ENCODE measurements at places on chromosomes 6 and 20. TPM values are rescaled to one million over a fixed set of nuclear protein-coding genes. Genes with fewer than 3 reads are reported as not detected.

Gene CYB5R4
- 9.7 TPM for polyA plus RNA-seq

Gene MICB
- 1.4 TPM for polyA plus RNA-seq

Gene C6orf163
- polyA plus RNA-seq: 2.1 TPM

Gene MYH7B
- polyA plus RNA-seq: 1.9 TPM

Gene XKR7
- polyA plus RNA-seq: 0.26 TPM

Gene DEF6
- 4.1 TPM for polyA plus RNA-seq

Gene RAET1G
- polyA plus RNA-seq: 1.1 TPM

DNA sequence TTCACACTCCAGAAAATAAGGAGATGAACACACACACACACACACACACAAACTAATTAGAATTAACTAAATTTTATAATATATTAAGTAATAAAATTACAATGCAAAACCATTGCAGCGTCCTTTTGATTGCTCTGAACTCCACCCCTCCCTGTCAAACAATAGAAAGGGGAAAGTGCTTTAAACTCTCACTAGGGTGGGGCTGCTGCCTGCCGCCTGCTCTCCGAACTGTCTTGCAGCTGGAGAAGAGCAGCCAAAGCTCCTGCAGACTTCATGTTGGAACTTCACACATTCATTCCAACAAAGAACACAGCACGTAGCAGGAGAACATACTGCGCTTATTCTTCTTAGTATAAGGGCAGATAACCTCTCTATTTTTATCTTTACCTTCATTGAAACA lies 83.2 kb downstream of the GCLC start:
- no peak for DNase-seq

DNA sequence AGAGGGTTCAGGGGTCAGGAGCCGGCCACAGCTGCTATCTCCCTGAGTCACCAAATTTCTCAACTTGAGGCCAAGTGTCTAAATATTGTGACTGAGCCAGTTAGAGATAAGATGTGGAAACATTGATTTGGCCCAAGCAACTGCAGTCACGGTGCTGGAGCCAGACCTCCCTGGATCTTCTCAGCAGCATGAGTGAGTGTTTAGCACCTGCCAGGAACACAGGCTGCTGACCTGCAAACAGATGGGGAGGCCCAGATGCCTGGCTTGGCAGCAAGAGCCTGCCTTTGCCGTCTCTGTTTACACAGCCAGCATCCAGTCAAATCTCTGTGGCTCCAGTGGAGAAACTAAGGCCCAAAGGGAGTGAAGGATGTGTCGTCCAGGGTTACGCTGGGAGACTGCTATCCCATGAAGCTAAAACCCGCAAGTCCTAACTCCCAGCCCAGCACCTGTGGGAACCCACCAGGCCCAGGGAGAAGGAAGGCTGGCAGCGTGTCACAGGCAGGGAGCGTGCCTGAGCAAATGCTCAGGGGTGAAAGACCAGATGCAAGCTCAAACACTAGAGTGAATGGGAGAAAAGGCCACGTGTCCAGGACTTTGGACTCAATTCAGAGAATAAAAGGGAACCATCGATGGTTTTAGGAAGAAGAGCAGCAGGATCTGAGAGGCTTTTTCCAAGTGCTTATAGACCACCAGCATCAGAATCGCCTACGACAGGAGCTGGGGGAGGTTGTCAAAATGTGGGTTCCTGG lies 15.9 kb upstream of the PTGIS start:
- no peak for DNase-seq

GRCh38 chr6:120918137-120918536 lies 416.1 kb downstream of the TBC1D32 start:
- DNase-seq: no peak

DNA sequence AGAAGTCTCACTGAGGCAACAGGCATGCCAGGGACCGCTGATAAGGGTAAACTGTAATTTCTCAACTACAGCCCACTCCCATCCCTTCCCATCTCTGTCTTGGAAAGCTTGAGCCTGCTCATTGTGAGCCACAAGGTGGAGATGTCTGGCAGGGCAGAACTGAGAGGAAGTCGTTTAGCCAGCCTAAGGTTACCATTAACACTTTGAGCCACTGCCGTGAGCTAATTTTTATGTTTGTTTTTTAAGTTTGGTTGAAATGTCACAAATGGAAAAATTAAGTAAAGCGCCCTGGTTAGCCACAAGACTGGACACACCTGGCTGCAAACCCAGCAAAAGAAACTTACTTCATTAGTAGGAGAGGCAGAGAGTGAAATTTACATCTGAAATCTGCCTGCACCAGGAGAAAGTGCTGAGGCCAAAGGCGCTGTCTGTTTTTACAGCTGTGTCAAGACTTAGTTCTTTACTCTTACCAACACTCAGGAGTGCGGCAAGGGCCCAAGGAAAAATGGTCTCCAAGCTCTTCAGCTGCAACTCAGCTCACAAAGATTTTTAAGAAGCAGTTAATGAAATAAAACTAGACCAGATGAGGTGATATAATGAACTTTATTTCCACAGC lies 50.0 kb upstream of the FAM83C start:
- DNase-seq: no peak

DNA sequence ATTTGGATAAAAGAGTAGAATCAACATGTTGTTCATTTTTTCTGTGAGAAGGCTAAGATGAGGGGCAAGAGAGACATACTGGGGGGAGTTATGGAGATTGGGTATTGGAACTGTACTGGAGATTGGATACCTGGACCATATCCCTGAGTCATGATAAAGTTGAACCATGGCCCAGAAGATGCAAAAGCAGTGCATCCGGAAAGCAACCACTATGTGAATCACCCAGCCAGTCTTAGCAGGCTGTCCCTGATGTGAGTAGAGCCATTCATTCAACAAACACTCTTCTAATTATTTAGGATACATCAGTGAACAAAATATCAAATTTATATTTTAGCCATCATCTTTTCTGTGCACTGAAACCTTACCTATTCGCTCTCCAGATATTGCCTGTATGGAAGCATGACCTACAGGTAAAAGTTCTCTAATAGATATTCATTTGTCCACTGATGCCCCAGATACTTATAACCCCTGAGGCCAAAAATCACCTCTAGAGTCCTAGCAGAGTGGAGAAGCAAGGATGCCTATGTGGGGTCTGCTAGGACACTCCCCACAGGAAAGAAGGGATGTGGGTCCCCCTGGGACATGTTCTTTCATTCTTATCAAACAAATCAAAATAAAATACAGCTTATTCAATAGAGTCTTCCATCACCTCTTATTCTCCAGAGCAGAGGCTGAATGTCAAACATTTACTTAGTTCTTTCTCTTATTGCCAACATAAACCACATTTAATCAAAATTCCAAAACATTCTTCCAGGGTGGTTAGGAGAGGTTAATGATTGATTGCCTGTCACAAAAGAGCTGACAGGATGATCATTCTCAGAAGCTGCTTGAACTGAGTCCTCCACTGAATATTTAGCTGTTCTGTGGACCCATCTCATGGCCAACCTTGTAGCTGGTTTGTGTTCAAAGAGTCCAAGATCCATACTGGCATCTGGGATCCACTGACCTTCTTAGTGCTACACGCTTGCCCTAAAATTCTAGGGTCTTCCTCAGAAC lies 37.0 kb upstream of the PKHD1 start:
- DNase-seq: peak; percentile 25

GRCh38 chr6:112695001-112695400 lies 347.9 kb downstream of the RFPL4B start:
- DNase-seq: no peak

- no peak for DNase-seq
Measured at GRCh38 chr6:142395266-142395665, 93.5 kb downstream of the ADGRG6 start.

DNA sequence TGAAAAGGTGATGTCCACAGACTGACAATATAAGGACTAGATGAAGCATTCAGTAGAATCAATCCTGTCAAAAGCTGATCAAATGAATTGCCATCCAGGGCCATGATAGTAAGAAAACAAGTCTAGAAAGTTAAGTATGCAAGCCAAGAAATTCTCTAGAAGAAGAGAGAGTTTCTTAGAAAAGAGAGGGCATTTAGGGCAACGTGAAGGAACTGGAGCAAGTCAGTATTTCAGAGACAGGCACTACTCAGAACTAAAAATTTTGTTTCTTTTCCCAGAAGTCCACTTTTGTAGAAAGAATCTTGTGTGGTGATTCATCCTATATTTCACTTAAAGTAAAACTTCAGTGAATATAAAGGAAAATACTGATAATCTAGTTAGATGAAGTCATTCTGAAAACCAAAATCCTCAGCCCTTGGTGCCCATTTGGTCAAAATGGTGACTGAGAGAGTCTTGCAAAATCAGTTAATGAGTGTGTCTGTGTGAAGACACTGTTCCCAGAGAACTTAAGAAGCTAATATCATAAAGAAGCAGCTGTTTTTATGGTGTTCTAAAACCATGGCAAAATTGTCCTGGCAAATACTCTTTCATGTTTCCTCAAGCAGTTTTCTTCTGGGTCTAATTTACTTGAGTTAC lies 82.2 kb downstream of the COL19A1 start:
- no peak for DNase-seq

DNA sequence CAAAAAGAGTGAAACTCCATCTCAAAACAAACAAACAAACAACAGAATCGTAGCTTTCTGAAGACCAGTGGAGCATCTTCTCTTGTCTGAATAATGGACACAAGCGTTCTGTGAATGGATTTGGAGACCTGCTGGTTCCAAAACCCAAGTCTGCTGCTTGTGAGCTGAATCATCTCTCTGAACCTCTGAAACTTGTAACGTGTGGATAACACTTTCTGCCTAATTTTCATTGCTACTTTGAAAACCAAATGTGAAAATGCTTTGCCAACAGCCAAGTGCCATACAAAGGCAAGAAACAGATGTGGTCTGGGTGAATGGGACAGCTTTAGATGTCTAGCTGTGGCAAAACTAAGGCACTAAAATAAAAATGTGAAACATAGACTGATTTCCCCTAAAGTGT lies 44.3 kb downstream of the PHACTR1 start:
- DNase-seq: no peak

DNA sequence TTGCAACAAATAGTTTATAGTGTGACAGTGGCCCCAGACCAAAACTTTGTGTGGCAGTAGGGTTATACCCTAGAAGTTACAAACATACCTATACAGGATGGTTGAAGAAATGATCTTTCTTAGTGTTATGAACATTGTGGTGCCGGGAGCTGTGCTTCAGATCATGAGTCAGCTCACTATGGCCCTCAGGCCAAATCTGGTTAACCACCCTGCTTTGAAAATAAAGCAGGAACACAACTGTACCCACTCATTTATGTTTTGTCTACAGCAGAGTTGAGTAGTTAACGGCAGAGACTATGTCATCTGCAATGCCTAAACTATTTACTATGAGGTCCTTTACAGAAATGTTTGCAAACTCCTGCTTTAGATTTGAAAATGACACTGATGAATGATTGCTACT lies 24.3 kb downstream of the AKAP7 start:
- no peak for DNase-seq

DNA sequence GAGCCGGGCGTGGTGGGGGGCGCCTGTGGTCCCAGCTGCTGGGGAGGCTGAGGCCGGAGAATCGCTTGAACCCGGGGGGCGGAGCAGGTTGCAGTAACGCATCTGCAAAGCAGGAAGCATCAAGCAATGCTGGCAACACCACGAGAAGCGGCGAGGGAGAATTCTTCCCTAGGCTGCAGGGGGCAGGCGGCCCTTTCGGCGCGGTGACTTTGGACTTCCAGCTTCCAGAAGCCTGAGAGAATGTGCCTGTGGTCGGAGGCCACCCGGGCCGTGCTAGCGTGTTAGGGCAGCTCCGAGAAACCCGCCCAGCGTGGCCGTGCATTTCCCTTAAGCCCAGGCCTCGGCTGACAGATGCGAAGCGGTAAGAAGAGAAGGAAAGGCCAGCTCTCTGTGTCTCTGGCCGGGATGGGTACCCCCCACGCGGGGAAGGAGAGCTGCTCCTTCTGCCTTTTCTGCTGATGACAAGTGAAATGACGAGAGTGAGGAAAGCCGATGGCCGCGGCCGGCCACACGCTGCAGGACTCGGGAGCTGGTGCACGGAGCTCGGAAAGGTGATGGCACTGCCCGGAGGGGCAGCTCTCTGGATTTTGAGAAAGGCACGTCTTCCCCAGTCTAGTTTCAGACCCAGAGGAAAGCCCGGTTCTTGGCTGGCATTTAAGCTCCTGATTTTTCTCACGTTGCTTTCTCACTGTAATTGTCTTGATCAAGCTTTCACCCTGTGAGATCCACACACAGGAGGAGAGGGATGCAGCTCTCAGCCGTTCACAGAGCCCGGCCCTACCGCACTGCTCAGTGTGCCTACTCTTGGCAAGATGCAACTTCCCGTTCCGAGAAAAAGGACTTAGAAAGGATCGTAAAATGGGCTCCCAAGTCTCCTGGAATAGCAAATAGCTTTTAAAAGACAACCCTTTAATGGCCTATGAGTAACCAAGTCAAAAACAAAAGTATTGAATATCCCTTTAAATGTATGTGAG lies 68.3 kb upstream of the EXOC2 start:
- DNase-seq: no peak

DNA sequence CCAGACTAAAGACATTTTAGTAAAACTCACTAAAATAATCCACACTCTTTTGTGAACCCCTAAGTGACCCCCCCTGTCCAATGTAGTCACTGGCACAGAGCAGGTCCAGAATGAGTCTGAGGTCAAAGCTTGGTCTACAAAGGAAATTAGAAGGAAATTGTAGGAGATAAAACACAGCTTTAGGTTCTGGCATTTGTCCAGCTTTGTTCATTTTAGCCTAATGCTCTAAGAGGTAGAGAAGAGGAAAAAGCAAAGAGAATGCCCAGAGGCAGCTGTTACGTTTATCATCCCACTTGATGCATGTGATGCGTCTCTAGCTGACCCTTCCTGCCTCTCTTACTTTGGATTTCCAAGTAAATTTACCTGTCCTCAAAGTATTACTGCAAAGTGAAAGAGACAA lies 62.5 kb downstream of the CNKSR3 start:
- DNase-seq: no peak

DNA sequence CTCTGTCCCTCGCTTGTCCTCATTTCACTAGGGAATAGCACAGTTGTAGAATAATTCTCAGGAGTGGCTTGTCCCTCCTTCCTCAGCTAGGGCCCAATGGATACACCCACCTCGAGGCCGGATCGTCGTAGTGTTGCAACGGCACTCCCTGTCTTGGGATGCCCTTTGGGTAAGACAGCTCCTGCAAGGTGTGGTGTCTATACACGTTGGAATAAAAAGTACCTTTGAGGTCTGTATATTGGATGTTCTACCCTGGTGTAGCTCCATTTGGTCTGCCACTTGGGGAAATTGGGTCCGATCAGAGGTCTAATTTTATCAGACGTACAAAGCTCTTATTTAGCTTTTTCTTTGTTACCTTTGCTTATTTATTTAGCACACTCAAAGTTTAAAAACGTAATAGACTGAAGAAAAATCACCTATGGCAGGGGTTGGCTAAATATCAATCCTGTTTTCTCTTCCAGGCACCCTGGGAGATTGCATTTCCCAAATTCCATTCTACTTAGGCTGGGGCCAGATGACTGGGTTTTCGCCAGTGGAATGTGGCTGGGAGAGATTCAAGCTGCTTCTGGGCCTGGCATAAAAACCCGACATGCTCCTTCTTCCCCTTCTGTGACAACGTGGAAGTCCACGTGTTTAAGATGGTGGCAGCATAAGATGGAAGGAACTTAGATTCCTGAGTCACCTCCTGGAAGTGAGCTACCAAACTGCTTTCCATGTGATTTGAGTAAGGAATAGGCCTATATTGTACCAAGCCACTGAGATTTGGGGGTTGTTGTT lies 82.3 kb upstream of the CD83 start:
- DNase-seq: no peak

All from right renal pelvis (tissue), 4 donors.